Activated naive CD8-positive, alpha-beta T cell treated with anti-CD3 and anti-CD28 coated beads, Interleukin-2, amount 10 ng/mL, durations not matched to agents 7 days and 5 days (primary cell): ENCODE measurements at places on chromosomes 12 and 14. TPM values are rescaled to one million over a fixed set of nuclear protein-coding genes. Genes with fewer than 3 reads are reported as not detected.

KRT82 gene
- not detected for total RNA-seq

KRT6A gene
- not detected for total RNA-seq

GRCh38 chr12:42407306-42407705, 81.3 kb downstream of the PPHLN1 start:
- no peak overlapping the region for H3K27ac ChIP-seq
- no peaks in the 10 kb centered on the region for H3K4me1 ChIP-seq
- peaks cover 20% of the 10 kb centered on the region for H3K36me3 ChIP-seq
- no peak overlapping the region for H3K4me3 ChIP-seq

DNA sequence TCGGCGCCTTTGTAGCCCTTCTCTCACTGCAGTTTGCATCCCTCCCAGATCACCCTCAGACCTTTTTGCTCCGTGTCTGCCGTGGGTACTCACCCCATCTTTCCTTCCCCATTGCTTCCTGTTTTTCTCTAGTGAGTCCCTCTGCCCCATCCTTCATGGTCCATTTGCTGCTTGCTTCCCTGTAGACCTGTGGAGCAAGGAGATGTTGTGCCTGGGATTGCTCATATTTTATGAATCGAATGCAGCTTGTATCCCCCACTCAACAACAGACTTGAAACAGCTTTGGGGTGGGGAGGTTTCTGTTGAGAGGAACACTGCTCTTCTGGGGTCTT, 661 bp downstream of the DENR start:
- H3K4me1 ChIP-seq = peaks cover 30% of the 10 kb centered on the region
- no peak for DNase-seq
- H3K4me3 ChIP-seq = peak overlapping the region; percentile 100
- peaks cover 29% of the 10 kb centered on the region for H3K36me3 ChIP-seq

- H3K36me3 ChIP-seq = peaks cover 1% of the 10 kb centered on the region
- no peak overlapping the region for H3K27ac ChIP-seq
- H3K27me3 ChIP-seq = peaks cover 18% of the 10 kb centered on the region
- no peak for DNase-seq
- no peaks in the 10 kb centered on the region for H3K4me1 ChIP-seq
- no peak overlapping the region for H3K4me3 ChIP-seq
Observed at GRCh38 chr12:1890119-1890703, 28.2 kb downstream of the CACNA2D4 start.
